Activated T-helper 2 cell treated with anti-CD3 and anti-CD28 coated beads, Interferon-gamma antibody, Interleukin-2, Interleukin-4, amounts not matched to agents 10 μg/mL and 5 μg/mL and 100 μg/mL, durations not matched to agents 14 hours and 24 hours and 36 hours (primary cell): ENCODE measurements at places on chromosomes 6 and 20.

- DNase-seq: no peak
These were observed 48.2 kb downstream of the AGPAT4 start for GRCh38 chr6:161225681-161226008.

- no peak for DNase-seq
These were observed 187.8 kb upstream of the PHACTR1 start for GRCh38 chr6:12528581-12529363.

DNA sequence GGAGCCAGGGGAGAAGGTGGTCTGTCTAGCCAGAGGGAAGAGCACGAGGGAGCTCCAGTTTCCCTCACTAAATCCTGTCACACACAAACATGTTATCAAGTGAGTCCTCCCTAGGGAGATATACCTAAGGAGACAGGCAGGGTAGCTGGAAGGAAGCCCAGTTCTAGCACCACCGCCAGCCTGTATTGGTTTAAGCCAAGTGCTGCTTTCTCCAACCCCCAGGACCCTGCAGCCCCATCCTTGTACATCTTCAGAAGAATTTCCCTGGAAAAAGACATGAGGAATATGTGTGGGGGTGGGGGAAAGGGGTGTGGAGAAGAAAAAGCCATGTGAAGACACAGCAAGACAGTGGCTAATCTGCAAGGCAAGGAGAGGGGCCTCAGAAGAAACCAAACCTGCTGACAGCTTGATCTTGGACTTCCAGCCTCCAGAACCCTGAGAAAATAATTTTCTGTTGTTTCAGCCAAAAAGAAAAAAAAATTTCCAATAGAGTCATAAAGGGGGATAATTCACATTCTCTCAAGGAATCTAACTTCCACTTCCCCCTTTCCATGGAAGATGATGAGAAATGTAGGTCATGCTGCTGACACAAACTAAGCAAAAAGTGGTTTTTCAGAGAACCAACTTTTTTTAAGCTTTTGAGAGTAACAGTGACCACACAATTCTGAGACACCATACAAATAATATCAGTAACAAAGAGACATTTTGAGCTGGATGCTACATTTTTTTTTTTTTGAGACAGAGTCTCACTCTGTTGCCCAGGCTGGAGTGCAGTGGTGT, 103.2 kb upstream of the PRDM1 start:
- DNase-seq: no peak

DNA sequence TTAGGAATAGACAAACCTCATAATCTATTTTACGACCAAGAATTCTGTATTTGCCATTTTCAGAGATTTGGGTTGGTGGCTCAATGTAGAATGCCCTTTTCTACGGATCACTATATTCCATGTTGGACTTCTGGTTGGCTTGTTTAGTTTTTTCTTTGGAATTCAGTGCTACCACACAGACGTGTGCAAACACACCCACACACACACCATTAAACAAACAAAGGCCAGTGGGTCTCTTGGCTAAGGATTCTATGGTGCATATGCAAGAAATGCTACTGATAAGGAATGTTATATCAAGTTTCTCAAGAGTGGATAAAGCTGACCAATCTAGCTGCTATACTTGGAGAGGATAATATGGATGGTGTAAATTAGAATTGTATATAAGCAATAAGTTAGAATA, 8.0 kb downstream of the ABT1 start:
- no peak for DNase-seq

DNA sequence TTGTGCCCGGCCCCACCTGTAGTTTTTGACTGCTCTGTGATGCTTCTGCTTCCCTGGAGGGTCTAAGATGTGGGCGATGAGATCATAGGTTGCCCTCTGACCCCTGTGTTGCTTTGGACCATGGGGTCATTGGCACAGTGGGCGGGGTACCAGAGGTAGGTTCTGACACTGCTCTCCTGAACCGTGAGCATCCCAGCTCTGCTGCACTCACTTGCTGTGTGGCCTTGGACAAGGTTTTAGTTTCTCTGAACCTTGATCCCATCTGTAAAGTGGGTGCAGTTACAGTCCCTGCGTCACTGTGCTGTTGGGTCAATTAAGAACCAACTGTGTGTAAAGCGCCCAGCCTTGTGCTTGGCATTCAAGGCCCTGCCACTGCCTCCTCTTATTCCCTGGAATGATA, 30.9 kb downstream of the SRC start:
- DNase-seq: no peak

DNA sequence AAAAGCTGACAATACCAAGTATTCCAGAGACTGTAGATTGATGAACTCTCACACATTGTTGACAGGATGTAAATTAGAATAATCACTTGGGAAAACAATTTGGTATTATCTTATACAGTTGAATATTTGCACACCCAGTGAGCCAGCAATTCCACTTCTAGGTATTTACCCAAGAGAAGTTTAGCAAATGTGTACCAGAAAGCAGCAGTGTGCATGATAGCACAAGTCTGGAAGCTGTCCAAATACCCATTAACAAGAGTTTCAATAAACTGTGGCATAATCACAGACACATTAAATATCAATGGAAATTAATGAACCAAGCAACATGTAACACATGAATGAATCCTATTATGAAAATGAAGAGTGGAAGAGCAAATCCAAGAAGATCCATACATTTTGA, 233.6 kb downstream of the TPBG start:
- DNase-seq: no peak
